GM04504 (cell line): ENCODE measurements at places on chromosomes 6 and 20.

GRCh38 chr20:62133051-62133845 lies 9.9 kb downstream of the PSMA7 start:
- DNase-seq: no peak

DNA sequence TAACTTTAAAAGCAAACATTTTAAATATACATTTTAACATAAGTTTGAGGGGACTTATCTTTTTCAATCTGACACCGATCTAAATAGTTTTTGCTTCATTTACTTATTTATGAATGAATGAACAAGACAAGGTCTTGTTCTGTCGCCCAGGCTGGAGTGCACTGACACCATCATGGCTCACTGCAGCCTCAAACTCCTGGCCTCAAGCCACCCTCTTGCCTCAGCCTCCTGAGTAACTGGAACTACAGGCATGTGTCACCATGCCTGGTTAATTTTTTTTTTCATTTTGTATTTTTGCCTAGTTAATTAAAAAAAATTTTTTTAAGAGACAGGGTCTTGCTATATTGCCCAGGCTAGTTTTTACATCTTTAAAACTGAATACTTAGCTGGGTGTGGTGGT lies 25.4 kb downstream of the FBXO9 start:
- no peak for DNase-seq

DNA sequence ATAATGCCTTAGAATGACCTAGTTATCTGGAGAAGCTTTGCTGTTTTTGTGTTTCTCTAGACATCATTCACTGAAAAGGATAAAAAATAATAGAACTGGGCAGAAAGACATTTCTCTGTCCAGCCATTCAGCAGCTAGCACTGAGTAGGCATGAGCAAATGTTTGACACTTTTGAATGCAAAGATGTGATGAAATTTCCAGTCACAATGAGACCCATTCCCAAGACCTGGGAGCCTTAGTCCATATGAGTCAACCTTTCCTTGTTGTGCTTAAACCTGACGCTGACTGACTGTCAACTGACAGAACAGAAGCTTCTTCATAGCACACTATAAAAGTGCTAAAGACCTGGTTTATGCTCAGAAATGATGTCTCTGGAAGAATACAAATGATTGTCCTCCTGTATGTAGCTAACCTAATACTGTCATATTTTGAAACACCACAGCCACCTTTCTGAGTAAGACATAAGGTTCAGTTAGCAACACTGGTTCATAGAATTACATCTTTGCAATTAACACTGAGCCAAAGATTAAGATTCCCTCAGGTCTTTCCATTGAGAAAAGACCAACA lies 17.1 kb downstream of the RALGAPA2 start:
- DNase-seq: no peak

- DNase-seq: no peak
These were observed 77.6 kb upstream of the PTPRK start for GRCh38 chr6:128597956-128598355.

DNA sequence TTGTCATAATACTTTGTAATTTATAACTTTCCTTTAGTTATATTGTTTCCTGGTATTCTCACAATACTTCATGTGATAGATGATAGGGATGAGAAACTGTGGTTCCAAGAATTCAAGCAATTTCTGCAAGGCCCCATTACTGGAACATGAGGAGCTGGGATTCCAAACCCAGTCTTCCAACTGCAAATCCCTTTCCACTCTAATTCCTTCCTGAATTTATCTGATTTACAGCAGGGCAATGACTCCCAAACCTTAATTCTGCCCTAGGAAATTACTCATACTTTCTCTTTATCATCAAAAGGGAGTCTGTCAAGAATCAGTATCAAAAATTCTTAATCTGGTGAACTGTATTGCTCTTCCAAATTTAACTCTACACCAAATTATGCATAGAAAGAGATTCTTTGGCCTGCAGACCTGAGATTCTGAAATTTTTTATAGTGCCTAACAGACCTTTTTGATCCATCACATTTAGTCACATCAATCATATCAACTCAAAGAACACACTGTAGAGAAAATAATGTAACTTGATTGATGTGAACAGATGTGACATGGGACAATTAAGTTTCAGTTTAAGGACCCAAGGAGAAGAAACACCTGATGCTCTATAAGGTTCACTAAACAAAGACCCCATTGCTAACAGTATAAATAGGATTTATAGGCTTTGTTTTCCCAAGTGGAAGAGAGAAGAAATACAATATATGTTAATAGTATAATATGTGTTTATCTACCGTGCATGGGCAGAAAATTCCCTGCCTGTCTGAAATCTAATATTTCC lies 41.5 kb upstream of the GJA1 start:
- no peak for DNase-seq

GRCh38 chr6:145887969-145888368 lies 73.4 kb upstream of the FBXO30 start:
- DNase-seq: no peak

GRCh38 chr20:49973981-49974380 lies 8.8 kb upstream of the SNAI1 start:
- no peak for DNase-seq

- DNase-seq: no peak
These were observed 16.6 kb downstream of the ZHX3 start for GRCh38 chr20:41300886-41301285.

DNA sequence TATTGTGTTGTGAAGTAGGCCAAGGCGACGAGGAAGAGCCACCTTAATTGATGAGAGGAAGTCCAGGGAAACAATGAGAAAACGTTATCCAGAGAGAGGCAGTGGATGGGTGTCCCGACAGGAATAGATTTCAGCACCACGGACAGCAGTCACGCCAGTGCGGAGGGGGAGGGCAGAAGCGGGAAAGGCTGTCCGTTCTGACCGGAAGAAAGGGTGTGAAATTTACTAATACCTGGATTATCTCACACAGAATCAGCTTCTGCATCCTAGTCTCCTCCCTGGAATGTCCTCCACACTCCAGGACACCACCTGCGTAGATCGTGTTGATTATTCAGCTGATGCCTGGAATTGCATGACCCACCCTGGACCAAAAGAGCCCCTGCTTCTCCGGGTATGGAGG lies 7.4 kb upstream of the BPIFA3 start:
- DNase-seq: peak; percentile 24

- no peak for DNase-seq
These were observed 38.7 kb downstream of the GTF2H5 start for GRCh38 chr6:158206740-158207421.

DNA sequence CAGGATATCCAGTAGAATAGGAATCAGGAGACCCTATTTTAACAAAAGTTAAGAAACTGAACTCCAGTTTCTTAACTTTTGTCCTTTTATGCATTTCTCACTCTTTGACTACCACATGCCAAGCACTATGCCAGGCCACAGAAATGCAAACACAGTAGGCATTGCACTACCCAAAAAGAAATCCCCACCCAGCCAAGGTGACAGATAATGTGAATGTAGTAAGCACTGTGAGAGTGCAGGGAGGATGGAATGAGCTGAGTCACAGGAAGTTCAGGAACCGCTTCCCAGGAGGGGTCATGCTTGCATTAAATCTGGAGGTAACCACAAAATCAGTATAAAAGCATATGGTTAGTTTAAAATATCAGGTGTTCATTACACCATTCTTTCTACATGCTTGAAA lies 20.1 kb upstream of the FAM83C start:
- peak; percentile 85 for DNase-seq

DNA sequence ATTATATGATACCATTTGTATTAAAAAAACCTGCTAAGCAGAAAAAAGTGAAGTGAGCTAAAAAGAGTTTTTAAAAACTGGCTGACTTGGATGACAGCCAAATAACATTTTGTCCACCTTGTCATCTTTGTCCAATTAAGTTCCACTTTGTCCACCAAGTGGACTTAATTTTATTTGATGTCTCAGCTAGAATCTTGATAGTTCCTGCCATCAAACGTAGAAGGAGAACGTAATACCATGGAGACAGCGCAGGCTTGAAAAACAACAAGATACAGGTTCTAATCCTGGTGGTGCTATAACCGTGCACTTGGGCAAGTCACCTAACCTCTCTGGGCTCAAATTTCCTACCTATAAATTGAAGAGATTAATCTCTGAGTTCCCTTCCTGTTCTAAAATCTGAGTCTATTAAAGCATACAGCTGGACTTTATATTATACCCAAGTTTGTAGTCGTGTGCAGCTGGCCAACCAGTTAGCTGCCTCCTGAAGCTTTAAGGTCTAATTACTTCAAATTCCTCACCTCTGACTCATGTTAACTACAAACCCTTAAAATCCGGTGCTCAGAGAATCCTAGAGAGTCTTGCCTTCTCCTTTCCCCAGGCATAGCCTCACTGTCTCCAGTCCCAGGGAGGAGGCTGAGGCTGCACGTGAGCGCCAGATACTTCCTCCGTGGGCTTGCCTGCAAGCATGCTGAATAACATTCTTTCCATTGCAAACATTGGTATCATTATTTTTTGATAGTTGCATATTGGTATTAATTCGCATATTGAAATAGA lies 16.8 kb downstream of the TMEM244 start:
- no peak for DNase-seq

GRCh38 chr6:163136681-163137397 lies 277.7 kb upstream of the QKI start:
- DNase-seq: no peak
